PC-9 (cell line): ENCODE measurements at places on chromosomes 3 and 15. TPM values are rescaled to one million over a fixed set of nuclear protein-coding genes. Genes with fewer than 3 reads are reported as not detected.

Gene CCDC9B
- total RNA-seq, result 141 and 168 TPM in 2 replicates

Gene CYP1A1
- 0.33 and 0.39 TPM in 2 replicates for total RNA-seq

Gene DNAH1
- total RNA-seq, result 5.9 and 6.6 TPM in 2 replicates

Gene TRIM42
- not detected in 2 replicates for total RNA-seq

Gene KLHL40
- not detected in 2 replicates for total RNA-seq

Gene PFKFB4
- total RNA-seq, result 11.7 and 13.3 TPM in 2 replicates

Gene SAMMSON
- not detected in 2 replicates for total RNA-seq

Gene C3orf22
- total RNA-seq, result not detected in 2 replicates

Gene LRRC34
- 9.6 and 10.3 TPM in 2 replicates for total RNA-seq

DNA sequence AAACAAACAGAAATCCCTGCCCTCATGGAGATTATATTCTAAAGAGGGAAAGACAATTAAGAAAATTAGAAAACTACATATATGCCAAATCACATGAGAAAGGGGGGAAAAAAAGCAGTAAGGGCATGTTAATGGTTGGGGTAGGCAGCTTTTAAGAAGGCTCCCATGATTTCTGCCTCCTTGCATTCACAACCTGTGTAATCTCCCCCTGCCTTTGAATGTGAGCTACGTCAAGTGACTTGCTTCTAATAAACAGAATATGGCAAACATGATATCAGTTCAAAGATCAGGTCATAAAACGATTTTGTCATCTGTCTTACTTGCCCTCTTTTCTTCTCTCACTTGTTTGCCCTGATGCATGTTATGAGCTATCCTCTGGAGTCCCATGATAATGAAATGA, 673.6 kb upstream of the ADAMTS9 start:
- DNase-seq, result no peak

- DNase-seq, result no peak
Measured at GRCh38 chr3:31472479-31473390, 60.0 kb upstream of the STT3B start.

- DNase-seq, result no peak
Measured at GRCh38 chr3:1677576-1678156, 421.0 kb upstream of the CNTN4 start.

DNA sequence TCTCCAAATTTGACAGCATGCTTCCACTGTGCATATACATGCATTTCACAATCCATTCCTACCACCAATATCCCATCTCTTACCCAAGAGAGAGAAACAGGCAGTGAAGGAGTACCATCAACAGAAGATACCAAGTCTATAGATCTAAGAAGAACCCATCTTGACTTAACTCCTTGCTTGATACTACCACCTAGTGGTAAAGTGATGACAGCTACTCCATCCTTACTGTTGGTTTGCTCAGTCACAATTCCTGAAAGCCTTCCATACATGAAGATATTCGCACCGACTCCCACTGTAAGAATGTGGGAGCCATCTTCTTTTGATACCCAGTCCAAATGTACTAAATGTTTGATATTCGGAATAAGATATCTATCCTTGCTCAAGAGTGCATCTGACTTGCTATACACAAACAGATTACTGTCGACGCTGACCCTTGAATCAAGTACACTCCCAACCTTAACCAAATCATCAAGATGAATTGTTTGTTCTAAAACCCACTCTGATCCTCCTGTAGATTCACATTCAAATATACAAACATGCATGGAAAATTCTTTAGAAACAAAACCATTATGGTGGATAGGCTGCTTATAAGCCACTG, 123.1 kb downstream of the DMXL2 start:
- no peak for DNase-seq

GRCh38 chr3:141246958-141247301, 15.3 kb downstream of the PXYLP1 start:
- no peak for DNase-seq

DNA sequence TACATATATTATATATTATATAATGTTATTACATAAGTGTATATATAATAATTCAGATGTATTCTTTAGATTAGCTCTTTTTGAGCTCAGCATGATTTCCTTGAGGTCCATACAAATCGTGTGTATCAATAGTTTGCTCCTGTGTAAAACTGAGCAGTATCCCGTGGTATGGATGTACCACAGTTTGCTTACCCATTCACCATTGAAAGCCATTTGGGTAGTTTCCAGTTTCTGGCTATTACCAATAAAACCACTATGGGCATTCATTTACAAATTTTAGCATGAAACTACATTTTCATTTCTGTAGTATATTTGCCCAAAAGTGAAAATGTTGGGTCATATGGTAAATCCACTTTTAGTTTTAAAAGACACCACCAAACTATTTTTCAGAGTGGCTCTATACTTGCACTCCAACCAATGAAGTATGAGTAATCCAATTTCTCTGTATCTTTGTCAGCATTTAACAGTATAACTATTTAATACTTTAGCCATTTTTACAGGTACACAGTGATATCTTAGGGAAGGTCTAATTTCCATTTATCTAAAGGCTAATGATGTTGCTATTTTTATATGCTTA, 1361.4 kb upstream of the GBE1 start:
- DNase-seq, result no peak

DNA sequence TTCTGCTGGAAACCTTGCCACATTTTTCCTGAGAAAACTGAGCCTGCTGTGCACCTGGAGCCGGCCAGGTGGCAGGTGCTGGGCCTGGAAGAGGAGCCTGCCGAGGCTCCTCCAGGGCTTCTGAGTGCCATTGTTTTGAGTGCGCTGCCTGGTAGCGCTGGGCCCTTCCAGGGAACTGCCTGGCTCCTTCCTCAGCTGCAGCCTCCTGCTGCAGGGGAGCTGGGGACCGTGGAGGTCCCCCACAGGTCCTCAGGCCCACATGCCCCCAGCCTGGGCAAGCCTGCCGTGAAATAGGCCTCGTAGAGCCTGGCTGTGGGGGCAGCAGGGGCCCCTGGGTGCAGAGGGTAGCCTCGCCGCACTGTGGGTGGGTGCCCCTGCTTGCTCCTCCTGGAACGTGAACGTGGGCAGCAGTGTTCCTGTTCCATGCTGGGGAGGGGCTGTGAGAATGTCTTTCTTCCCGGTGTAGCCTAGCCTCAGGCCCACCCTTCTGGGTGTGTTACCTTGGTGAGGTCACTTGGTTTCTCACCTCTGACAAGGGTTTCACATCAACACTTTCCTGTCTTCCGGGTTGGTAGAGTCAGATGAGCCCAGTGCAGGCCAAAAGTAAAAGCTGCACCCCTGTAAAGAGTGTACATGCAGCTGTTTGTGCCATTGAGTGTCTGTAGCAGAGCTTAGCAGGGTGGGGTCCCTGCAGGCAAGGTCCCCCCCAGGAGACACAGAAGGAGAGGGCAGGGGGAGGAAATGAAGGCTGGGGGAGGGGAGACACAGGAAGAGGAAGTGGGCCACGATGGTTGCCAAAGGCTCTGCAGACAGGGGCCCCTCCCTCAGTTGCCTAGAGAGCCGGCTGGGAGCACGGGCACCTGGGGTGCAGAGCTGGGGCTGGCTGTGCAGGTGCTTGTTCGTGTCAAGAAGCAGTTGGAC, 34.5 kb downstream of the KLF13 start:
- no peak for DNase-seq

DNA sequence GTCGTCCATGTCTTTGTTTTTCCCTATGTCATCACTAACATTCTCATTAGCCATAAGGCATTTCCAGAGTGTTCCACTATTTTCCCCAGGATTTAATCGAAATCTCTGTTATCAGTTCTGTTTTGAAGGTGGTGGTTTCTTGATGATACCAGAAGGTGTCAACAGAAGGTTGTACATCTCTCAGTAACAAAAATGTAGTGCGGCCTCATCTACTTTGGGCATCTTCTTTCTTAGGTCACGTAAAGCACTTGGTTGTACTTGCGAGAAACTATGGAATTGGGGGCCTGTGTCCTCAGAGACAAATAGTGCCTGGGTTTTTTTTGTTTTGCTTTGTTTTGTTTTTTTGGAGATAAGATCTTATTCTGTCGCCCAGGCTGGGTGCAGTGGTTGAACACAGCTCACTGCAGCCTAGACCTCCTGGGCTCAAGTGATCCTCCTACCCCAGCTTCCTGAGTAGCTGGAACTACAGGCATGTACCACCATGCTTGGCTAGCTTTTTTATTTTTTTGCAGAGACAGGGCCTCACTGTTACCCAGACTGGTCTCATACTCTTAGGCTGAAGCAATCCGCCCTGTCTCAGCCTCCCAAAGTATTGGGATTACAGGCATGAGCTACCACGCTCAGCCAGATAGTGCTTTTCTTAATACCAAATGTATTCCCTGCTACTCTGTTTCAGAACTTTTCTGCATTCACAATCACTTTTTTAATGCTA, 61.2 kb upstream of the FURIN start:
- no peak for DNase-seq

- no peak for DNase-seq
Measured at GRCh38 chr3:129277829-129278271, 820 bp upstream of the HMCES start.

- DNase-seq, result no peak
Measured at GRCh38 chr3:138351916-138352550, 3.7 kb downstream of the MRAS start.
